Hindlimb muscle (tissue), 1 donor: ENCODE measurements at places on chromosomes 5 and 9.
A peak's percentile ranks its signal among the peaks of the same experiment; 100 is the strongest.

DNA sequence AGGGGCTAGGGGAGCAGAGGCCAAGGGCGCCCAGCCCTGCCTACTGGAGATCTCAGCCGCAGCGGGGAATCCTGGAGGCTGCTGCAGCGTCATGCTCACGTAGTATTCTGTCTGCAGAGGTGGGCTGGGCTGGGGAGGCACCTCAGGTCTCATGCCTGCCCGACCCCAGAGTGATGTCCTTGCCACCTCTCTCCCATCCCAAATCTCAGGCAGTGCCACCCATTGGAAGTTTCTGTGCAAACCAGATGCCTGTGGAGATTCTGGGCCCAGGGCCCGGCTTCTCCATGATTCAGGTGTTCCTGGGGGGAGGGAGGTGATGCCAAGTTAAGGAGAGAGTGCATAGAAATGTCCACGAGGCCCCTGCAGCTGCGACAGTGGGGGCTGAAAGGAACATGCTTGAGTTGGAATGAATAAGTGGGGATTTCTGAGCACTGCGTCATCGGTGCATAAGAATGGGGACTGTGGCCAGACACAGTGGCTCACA, 72.0 kb downstream of the ANKRD33B start:
- DNase-seq: no peak

DNA sequence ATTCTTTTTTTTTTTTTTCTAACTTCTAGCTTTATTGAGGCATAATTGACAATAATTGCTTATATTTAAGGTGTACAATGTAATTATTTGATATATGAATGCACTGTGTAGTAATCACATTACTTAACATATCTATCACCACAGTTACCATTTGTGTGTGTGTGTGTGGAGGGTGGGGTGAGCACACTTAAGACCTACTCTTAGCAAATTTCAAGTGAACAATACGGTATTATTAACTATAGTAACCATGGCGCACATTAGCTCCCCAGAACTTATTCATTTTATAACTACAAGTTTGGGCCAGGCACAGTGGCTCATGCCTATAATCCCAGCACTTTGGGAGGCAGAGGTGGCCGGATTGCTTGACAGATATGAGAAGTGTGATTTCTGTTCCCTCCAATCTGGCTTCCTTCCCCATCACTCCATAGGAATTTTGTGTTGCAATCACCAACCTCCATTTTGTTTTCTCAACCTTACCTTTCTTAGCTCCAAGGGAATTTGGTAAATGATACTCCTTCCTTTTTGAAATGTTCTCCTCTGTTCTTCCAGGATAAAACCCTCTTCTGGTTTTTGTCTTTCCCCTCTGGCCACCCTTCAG, 14.9 kb downstream of the TXN start:
- no peak for DNase-seq

DNA sequence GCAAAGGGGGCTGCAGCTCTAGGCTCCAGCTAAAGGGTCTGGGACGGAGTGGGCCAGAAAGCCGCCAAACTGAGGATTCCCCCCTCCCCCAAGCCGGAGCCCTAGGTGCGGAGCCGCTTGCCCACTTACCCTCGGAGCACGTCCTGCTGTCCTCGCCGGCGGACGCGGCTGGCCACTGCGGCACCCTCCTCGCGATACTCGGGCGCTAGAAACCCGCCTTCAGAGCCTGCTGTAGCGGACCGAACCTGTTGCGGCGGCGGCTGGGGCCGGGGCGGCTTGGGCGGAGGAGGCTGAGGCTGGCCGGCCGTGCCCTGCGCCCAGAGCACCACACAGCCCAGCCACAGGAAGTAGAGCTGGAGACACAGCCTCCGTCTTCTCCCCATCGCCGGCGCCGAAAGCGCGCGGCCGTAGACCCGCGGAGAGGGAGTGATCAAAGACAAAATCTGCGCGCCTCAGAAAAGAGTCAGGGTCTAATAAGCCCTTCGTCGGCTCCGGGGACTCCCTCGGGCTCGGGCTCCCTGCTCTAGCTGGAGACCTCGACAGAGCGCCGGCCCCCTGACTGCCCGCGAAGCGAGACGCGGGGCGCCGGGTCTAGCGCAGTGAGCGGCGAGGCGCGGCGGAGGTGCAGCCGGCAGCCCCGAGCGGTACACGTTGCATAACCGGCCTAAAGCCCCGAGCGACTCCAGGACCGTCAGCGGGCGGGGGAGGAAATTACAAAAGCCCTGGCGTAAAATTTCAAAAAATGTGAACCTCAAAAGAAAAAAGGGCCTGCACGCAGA, 635 bp downstream of the FBN2 start:
- peak; percentile 62 for DNase-seq

GRCh38 chr9:122265149-122265915, 650 bp downstream of the MRRF start:
- peak; percentile 20 for DNase-seq

- no peak for DNase-seq
Observed at GRCh38 chr5:180348336-180348735, 4.8 kb downstream of the GFPT2 start.

DNA sequence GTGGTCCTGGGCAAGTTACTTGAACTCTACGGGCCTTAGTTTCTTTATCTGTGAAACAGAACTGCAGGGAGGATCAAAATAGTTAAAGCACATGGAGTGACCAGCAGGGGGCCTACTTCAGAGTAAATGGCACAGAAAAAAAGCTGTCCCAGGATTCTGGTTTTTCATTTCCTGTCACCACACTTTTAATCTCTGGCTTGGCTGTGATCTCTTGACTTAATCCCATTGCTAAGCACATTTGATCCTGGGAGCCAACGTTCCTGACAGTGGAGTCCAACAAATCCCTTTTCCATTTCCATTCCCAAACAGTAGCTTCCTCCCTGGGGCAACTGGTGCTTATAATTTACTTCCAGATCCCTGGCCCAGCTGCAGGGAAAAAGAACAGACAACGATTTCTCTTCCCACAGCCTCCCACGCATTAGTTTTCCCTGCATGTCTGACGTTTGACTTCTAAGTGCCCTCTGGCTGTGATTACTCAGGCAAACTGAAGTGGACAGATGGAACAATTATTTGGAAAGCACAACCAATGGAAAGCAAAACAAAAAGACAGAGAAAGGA, 136.5 kb upstream of the STK32A start:
- DNase-seq: peak; percentile 37

GRCh38 chr9:75873712-75874111, 16.8 kb upstream of the PCSK5 start:
- no peak for DNase-seq

DNA sequence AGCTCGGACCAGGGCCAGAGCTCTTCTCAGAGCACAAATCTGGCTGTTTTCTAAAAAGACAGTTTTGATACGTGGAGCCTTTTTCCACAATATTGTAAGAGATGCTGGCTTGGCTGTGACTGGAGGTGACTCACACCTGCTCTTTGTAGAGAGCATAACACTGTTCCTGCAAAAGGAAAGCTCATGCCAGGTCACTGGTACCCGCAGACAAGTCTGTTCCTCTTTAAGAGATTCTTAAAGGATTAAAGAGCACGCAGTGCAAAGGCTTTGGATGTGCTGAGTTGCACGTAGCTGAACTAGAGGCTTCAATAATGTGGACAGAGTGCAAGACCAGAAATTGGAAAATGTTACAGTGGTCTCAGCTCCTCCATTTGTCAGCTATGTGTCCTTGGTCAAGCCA, 19.0 kb downstream of the ACTL7B start:
- no peak for DNase-seq

DNA sequence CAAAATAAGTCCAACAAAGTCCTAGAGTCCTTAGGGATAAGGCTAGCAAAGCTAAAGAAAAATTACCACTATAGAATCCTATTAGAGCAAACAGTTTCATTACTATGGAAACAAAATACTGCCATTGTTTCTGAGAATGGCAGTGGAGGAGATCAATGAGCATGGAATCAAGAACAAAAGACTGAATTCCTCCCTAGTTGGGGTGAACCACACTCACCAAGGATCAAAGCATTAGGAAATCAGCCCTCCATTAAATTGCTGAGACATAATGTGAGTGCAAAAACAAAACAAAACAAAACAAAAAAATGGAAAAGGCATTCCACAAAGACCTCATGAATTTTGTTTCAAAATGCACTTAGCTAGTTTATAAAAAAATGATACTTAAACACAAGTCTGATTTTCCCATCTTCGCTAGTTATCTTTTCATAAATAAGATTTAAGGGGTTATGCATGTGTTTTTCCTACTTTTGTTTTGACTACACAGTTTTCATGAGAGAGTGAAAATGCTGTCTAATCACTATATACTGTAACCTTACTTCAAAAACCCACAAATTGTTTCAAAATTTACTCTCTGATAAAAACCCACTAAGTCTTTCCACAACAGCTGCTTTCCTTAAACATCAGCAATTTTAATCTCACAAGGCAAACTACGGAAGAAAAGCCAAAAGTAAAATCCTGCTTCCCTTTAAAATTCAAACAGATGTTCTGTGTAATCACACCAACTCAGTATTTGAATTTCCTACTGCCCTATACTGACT, 9.7 kb downstream of the SERINC5 start:
- DNase-seq: no peak

DNA sequence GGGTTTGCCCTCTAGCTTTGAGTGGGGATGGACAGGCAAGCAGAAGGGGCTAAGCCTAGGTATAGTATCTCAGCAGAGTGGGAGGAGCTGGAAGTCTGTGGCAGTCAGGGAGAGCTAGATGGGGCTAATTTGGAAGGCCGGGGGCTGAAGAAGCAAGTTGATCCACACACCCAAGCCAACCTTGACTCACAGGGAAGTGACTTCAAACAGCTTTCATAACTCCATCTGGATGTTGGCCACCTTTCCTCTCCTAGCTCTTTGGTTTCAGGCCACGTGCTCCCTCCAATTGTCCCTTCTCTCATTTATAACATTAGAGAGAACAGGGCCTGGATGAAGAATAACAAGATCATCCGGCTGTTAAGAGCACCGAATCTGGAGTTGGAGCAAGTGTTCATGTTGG, 36.8 kb downstream of the EGR1 start:
- DNase-seq: no peak

- DNase-seq: no peak
Observed at GRCh38 chr9:137745541-137745991, 126.8 kb downstream of the EHMT1 start.

DNA sequence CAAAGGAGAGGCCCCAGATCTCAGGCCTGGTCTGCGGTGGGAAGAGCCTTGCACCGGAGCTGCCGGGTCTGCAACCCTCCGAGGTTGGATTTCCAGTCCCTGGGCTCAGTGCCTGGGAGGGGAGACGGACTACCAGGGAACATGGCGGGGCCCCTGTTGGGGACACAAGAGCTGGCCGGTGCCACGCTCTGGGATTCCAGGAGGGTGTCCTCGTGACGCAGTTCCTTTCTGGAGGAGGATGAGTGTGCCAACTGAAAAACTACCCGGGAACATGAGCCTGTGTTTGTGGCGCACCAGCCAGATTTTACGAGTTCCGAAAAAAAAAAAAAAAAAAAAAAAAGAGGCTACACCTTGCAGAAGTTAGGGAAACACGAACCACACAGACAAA, 9.0 kb downstream of the NRARP start:
- no peak for DNase-seq

DNA sequence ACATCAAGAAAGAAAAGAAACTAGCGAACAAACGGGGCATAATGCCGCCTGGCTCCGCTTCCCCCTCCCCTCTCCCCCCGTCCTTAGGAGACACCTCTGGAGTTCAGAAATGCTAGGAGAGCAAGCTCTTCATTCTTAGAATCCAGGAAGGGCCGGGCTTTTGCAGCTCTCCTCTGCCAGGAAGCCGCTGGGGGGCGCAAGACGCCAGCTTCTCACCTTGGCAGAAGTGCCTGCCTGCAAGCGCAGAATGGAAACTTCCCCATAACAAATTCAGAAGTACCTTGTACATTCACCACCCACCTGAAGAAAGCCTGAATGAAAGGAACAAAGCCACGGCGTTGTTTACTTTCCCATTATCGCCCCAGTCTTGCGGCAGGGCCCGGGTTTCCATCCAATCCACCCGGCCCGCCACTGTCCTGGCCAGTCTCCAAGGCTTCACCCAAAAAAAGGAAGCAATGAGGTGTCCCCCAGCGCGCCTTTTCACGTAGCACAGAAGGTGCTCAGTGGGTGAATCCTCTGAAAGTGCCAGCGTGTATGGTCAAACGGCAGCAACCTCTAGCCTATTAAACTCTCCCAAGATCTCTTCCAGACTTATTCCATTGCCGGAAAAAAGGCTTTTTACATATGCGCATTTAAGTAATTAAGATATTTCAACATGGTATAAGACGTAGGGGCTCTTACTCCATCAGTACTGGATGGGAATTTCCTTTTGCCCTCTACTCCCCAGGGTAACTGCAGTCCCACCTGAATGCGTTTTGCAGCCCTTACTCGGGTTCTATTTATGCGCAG, 1.6 kb upstream of the GADD45G start:
- peak; percentile 90 for DNase-seq

DNA sequence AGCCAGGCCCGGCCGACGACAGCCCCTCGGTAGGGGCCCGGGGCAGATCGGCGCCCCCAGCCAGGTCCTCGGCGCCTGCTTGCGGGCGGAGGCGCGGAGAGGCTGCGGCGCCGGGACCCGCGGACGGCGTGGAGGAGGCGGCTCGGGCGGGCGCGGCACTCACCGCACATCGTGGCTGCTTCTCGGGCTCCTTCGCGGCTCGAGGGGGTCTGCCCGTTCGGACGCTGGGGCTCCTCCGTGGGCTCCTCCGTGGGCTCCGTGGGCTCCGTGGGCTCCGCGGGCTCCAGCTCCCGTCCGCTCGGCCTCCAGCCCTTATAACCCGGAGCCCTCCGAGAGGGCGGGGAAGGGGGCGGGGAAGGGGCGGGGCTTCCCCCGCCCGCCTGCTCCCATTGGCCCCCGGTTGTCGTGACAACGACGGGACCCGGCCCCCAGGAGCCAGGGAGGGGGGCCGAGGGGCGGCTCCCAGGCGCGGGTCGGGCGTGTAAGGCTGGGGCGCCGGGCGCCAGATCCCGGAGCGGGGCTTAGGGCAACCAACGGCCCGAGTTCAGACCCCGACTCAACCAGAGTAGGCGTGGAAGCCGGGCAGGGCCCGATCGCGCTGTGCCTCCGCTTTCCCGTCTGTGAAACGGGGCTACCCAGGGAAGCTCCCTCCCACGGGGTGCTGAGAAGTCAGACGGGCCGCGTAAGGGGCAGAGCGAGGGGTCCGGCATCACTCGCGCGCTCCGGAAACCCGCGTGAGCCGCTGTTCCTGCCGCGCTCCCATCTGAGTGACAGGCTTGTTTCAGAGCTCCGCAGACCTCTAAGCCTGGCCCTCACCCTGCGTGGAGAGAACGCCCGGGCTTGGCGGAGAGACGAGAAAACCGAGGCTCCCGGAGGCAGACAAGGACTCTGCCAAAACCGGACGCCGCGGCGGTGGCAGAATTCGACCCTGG, at the start of gene GFPT2:
Gene GFPT2, minus strand, starts transcription at position 289 of the 932 bp plus-strand sequence. Its CDS starts 119 bp downstream, at position 170.
- peak; percentile 89 for DNase-seq

GRCh38 chr9:93673021-93673838, 96.8 kb downstream of the PHF2 start:
- no peak for DNase-seq

GRCh38 chr5:161709239-161709638, 23.7 kb downstream of the GABRA6 start:
- DNase-seq: no peak

GRCh38 chr9:19965336-19965735, 176.5 kb upstream of the SLC24A2 start:
- no peak for DNase-seq

DNA sequence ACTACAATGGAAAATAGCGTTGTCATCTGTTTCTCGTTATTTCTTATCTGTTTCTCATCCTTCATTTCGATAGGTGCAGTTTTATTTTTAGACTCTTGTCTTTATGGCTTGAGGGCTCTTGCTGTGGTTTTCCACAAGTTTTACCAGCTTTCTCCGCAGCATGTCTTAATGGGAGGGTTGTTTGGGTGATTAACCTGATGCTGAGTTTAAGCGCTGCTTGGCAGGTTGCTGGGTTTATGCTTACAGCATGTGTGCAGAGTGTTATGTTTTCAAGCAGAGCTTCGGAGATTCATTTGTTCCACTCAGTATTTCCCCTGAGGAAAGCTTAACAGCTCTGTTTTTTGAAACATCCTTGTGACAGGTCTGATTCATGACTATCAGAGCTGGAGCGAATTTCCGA, 154.0 kb downstream of the SLC12A2 start:
- peak; percentile 76 for DNase-seq
